Putamen (tissue), 1 donor: ENCODE measurements at places on chromosomes 5 and 9.
A peak's percentile ranks its signal among the peaks of the same experiment; 100 is the strongest.

DNA sequence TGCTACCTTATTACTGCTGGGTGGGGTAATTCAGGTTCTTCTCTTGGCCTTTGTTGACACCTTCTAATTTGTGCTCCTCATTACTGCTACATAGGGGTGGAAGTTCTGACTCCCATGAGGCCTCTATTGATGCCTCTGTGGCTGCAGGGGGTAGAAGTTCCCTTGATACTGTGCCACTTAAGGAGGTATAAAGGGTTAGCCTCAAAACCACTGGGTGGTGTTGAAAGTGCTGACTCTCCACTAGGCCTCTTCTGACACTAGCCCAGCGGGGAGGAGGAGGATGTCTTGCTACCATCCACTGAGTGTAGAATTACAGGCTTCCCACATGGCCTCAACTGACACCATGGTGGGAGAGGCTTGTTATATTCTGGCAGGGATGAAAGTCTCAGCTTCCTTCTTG lies 36.7 kb upstream of the CCDC112 start:
- no peak for DNase-seq

- no peak for DNase-seq
These were observed 13.4 kb downstream of the SLC28A3 start for GRCh38 chr9:84327184-84327583.

GRCh38 chr5:180323941-180324600 lies 29.1 kb downstream of the GFPT2 start:
- DNase-seq: peak; percentile 69

GRCh38 chr5:5183189-5183699 lies 43.1 kb downstream of the ADAMTS16 start:
- DNase-seq: no peak

DNA sequence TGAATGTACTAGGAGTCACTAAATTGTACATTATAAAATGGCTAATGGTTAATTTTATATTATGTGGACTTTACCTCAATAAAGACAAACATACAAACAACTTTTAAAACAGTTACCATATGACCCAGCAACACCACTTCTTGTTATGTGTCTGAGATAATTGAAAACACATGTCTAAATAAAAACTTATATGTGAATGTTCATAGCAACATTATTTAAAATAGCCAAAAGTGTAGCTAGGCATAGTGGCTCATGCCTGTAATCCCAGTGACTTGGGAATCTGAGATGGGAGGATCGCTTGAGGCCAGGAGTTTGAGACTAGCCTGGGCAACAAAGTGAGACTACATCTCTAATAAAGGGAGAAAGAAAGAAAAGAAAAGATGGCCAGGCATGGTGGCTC lies 22.9 kb downstream of the SLC35A4 start:
- no peak for DNase-seq

- no peak for DNase-seq
These were observed 101.6 kb upstream of the CPEB4 start for GRCh38 chr5:173786286-173787187.

- peak; percentile 13 for DNase-seq
These were observed 164.4 kb downstream of the SMARCA2 start for GRCh38 chr9:2179567-2179966.

- DNase-seq: peak; percentile 15
These were observed at the start of gene ADRA1B for GRCh38 chr5:159915904-159916840. TSS of gene ADRA1B (plus strand) at chr5:159916482. CDS start at chr5:159916906, 424 bp downstream.

DNA sequence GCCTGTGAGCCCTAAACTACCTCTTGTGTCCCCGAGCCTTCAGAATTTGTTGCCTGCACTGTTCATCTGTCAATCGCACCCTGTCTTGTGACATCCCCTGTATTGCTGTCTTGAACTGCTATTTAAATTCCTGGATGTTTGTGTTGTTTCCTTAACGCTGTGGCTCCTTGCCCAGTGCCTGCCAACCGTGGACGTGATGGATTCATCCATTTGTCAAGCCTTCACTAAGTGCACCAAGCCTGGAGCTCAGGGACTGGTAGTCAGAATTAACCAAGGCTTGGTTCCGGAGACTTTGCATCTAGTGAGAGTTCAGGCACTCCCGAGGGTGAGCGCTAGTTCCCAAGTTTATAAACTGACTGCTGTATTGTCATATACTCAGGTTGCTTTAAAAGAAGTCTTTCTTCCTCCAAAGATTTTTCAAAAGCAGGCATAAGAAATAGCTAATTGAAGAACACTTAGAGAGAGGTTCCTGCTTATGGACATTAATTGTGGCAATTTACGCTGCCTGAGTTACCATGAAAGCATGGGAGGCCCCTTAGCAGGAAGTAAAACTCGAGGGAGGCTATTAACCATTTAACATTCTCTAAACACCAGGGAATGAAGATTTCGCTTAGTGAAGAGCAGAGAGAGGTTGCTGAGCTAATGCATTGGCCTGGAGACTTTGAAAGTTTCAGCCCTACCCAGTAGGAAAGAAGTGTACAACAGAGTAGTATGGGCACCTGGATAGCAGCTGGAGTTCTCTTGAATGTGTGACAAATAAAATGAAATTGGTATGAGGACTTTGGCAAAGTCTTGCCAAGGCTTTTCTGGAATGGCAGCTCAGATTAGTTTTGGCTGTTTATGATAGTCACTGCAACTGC lies 29.0 kb downstream of the RGS3 start:
- DNase-seq: no peak

- no peak for DNase-seq
These were observed 1704.8 kb upstream of the CDH9 start for GRCh38 chr5:28743025-28743715.

GRCh38 chr9:27310582-27310981 lies 13.6 kb upstream of the EQTN start:
- DNase-seq: no peak

- DNase-seq: no peak
These were observed 27.1 kb upstream of the MTMR12 start for GRCh38 chr5:32339878-32340277.

DNA sequence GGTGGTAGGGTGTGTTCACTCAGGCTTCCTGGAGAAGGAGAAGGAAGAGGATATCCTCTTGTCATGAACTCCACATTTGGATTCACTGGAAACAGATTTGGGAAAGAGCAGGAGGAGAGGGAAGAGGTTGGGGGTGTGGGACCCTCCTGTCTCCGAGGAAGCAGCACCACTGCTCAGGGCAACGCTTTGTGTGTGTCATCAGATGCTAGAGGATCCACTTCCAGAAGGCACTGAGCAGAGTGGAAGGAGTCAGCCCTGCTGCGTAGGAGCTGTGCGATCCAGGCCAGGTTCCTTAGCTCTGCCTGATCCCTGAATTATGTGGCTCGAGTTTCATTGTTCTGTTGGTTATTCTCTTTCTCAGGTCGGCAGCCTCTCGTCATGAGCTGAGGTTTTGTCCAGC lies 37.3 kb upstream of the TJP2 start:
- no peak for DNase-seq

DNA sequence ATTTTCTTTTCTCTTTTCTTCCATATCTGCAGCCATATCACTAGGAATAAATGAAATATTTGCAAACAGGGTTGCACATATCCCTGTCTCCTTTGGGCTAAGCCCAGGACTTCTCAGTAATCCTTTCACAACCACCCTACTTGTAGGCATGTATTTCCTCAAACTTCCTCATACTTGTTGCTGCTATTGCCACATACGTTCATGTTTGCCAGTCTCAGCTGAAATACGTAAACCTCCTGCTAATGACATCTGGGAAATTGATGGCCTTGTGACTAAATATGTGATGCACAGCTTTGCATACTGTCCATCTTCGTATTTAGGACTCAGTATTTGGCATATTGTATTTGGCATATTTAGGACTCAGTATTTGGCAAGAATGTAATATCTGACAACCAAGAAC lies 224.6 kb downstream of the PLK2 start:
- DNase-seq: no peak

- no peak for DNase-seq
These were observed 279.8 kb upstream of the TNC start for GRCh38 chr9:115397591-115398312.

DNA sequence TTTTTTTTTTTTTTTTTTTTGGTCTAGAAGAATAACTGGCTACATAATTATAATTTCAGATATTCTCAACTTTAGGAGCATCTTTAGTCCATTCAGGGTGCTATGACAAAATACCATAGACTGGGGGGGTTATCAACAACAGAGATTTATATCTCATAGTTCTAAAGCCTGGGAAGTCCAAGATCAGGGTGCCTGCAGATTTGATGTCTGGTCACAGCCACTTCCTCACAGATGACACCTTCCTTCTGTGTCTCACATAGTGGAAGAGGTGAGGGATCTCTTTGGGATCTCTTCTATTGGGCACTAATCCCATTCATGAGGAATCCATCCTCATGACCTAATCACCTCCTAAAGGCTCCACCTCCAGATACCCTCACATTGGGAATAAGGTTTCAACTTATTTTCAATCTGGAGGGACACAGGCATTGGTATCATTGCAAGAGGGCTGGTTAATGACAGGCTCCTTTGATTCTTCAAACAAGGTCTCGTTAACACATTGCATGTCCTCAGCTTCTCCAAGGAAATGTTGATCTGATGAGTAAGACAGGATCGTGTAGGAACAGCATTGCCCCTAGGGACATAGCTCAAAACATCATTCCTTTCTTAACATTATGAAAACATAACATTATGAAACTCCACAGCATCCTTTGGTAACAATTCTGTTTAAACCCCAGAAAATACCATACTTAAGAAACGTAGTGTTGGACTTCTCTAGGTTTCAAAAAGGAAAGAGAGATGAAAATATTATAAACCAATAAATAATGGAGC lies 372.4 kb downstream of the SEMA5A start:
- DNase-seq: no peak

DNA sequence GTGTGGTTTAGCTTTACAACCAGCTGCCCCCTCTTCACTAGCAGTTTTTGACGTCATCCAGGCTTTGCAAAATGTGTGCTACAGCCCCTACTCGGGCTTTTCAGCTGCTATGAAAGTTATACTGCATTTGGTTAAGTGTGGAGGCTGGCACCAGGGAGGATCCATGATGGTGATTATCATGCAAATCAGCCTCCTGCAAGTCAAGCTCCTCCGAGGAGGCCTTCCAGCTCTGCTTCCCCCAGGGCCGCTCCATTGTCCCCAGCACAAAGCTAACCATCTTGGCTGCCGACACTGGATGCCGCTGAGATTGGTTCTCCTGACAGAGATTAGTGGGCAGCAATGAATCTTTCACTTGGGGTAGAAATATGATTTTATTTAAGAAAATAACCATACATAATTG lies 159.6 kb downstream of the NR2F1-AS1 start:
- peak; percentile 56 for DNase-seq

- DNase-seq: no peak
These were observed 61.4 kb downstream of the UGCG start for GRCh38 chr9:111957856-111958631.

GRCh38 chr5:91136271-91136670 lies 246.8 kb downstream of the ARRDC3 start:
- DNase-seq: no peak

GRCh38 chr5:128262911-128263310 lies 179.3 kb downstream of the SLC12A2 start:
- no peak for DNase-seq

DNA sequence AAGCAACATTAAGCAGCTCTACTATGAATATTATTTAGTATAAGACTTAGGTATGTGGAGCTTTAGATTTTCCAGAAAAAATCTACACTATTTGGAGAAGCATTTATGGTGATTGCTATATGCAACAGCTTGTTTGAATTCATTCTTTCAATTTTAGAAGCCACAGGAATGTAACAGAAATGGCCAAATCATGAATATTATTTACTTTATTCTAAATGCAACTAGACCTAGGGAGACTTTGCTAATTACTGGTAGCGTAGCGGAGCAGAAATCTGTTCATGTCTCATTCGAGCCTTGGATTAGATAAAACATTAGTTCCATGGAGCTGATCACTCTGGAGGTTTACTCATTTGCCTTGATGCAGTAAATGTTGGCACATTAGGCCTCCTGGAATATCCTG lies 290.2 kb downstream of the ZNF608 start:
- DNase-seq: no peak

- no peak for DNase-seq
These were observed 410.9 kb downstream of the BNC2 start for GRCh38 chr9:16459421-16460148.

GRCh38 chr5:83802686-83803085 lies 82.0 kb upstream of the HAPLN1 start:
- DNase-seq: no peak

DNA sequence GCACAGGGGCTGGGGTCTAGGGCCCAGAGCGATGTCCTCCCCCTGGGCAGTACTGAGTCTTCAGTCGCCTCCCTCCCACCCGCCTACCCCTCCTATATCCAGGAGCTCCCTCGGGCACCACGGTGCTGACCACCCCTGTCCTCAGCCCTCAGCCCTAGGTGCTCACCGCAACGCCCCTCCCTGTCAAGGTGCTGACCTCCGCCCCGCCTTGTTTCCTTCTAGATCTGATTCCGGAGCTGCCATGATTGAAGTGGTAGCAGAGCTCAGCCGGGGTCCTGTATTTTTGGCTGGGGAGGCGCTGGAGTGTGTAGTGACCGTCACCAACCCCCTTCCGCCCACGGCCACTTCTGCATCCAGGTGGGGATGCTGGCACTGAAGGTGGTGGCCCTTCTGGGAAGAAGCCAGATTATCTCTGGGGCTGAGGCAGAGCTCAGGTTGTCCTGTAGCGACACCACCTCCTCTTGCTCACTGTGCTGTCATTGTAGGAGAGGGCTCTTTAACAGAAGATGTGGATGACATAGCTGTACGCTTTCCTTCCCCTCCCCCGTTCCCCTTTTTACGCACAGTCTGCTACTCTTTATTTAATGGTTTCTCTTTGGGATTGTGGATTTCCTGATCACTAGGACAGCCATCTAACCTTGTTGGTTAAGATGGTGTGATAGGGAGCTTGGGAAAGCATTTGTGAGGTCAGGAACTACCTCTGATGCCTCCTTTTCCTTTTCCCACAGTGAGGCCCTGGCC lies 598 bp downstream of the RGP1 start:
- DNase-seq: peak; percentile 42

GRCh38 chr5:81782811-81783210 lies 31.9 kb upstream of the SSBP2 start:
- DNase-seq: no peak

DNA sequence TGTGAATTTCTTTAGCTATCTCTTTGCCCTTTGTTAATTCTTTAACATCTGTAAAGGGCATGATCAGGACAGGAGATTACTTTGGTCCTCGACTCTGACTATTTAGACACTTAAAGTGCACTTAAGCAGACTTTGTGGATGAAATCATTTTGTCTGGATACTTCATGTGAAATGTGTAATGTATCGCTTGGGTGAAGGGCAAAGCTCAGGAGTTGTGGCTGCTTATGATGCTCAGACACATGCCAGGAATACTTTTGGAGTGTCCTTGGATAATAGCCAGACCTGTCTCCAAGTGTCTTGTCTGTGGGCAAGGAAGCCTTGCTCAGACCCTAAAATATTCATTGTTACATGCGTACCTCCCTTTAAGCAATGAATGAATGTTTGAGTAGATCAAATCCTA lies 87.8 kb downstream of the RAI14 start:
- no peak for DNase-seq
